K562 (cell line): ENCODE measurements at places on chromosomes 16 and 17. TPM values are rescaled to one million over a fixed set of nuclear protein-coding genes. Genes with fewer than 3 reads are reported as not detected.

- H3K36me3 ChIP-seq = no peaks in the 10 kb centered on the region
- no peaks in the 10 kb centered on the region for H3K4me1 ChIP-seq
- H3K4me3 ChIP-seq = no peak overlapping the region
- H3K27ac ChIP-seq = no peak overlapping the region
- no peaks in the 10 kb centered on the region for H3K27me3 ChIP-seq
Observed at GRCh38 chr16:82801361-82801760, 174.6 kb downstream of the CDH13 start.

DNA sequence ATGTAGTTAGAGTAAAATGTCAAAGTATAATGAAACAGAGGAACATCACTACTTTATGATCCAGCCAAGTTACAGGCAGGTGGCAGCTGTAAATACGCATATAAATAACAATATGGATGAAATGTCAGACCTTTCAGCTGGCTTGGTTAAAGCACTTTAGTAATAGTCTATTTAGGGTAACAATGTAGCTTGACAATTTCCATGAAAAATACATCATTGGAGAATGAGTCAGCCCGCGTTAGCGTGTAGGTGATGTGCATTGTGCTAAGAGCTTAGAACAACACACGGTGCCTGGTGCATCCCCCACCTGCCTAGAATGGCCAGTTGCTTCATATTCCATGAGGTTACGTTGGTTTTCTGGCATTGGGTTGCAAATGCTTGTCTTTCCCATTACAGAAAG, 119.4 kb downstream of the RBFOX1 start:
- H3K27me3 ChIP-seq = peaks cover 6% of the 10 kb centered on the region; the same call in 1 of the 2 replicates
- H3K27ac ChIP-seq = no peak overlapping the region
- H3K36me3 ChIP-seq = no peaks in the 10 kb centered on the region
- DNase-seq = no peak

DNA sequence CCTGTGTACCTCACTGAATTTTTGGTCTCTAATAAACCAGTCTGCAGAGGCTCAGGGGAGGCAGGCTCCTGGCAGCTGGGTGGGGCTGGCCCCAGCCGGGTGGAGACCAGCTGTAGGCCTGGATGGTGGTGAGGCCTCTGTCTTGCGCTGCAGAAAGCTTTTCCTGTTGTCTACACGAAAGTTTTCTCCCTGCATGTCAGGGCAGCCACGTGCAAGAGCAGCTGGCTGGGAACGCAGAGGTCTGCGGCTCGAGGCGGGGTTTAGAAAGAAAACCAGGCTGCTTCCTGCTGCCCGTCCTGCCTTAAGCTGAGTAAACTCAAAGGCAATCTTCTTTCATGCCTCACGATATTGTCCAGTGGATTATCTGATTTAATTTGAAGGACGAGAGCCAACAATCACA, 2.4 kb downstream of the SERPINF1 start:
- H3K36me3 ChIP-seq = 0 out of 3 replicates have a peak, but pooled peaks cover 4% of the 10 kb centered on the region
- no peak overlapping the region for H3K4me3 ChIP-seq
- no peaks in the 10 kb centered on the region for H3K27me3 ChIP-seq
- DNase-seq = no peak
- H3K4me1 ChIP-seq = peaks cover 34% of the 10 kb centered on the region

DNA sequence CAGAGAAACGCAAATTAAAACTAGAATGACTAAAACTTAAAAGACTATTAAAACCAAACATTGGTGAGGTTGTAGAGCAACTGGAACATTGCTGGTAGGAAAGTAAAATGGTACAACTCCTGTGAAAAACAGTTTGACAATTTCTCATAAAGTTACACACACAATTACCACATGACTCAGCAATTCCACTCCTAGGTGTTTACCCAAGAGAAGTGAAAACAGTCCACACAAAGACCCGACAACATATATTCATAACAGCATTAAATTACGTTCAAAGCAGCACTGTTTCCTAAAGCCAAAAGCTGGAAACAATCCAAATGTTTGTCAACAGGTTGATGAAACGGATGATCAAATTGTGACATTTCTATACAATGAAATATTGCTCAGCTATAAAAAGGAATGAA, 26.5 kb upstream of the ALOX12 start:
- H3K4me1 ChIP-seq = peaks cover 5% of the 10 kb centered on the region; the same call in 1 of the 3 replicates
- H3K4me3 ChIP-seq = no peak overlapping the region
- H3K27ac ChIP-seq = peak overlapping the region; percentile 44
- H3K36me3 ChIP-seq = no peaks in the 10 kb centered on the region

DNA sequence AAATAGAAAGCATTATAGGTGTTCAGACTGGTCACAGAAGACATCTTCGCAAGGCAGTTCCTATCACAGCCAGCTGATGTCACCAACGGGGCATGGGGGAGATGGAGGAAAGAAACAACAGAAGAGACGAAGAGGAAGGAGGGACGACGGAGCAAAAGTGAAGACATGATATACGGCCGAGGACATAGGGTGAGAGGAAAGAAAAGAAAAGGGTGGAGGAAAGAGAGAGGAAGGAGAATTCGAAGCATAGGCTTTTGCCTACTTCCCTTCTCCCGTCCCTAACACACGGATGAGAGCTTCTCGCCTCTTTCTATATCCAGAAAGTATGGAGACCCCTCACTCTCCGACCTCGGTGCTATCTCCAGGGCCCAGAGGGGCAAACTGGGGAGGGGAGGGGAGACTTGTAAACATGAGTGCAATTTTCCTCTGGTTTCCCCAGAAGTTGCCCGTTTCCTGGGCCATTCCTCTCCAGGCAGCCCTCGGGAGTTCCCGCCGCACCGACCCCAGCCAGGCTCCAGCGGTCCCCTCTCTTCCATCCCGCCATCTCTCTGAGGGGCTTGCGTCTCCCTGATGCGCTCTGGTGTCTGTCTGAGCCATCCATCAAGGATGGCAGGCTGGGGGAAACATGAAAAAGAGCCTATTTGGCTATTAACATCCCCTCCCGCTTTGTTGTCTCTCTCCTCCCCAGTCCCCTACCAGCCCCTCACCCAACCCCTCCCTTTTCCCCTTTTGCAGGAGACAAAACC, 26.0 kb downstream of the COPZ2 start:
- 0 out of 3 replicates have a peak overlapping the region, but pooled peaks have one; percentile 21 for H3K27ac ChIP-seq
- peak; percentile 81 for DNase-seq
- no peaks in the 10 kb centered on the region for H3K36me3 ChIP-seq
- H3K4me3 ChIP-seq = peak overlapping the region; percentile 12; the same call in 1 of the 2 replicates

Gene PTRH2
- 53.1 and 62.8 TPM in 2 replicates for total RNA-seq

Gene TBC1D3C
- total RNA-seq = not detected in 2 replicates

DNA sequence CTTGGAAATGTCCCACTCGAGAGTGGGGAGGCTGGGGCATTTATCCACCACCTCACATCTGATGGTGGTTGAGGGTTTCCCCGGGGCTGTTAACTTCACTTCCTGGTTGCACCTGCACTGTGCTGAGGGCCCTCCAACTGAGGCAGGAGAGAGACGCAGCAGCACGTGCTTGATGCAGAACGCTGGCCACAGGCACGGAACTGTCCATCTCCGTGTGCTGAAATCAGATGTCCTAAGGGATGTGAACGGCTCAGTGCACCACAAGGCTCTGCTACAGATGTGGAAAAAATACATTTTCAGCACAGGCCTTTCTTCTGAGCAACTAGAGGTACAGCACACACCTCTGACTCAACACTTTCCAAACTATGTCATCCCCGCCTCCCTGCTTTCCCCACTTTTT, 114.8 kb upstream of the C16orf82 start:
- no peaks in the 10 kb centered on the region for H3K27me3 ChIP-seq
- no peaks in the 10 kb centered on the region for H3K36me3 ChIP-seq
- H3K27ac ChIP-seq = no peak overlapping the region
- no peaks in the 10 kb centered on the region for H3K4me1 ChIP-seq
- no peak overlapping the region for H3K4me3 ChIP-seq
- no peak for DNase-seq

Gene RHBDL1
- 3.6 and 4.0 TPM in 2 replicates for total RNA-seq

DNA sequence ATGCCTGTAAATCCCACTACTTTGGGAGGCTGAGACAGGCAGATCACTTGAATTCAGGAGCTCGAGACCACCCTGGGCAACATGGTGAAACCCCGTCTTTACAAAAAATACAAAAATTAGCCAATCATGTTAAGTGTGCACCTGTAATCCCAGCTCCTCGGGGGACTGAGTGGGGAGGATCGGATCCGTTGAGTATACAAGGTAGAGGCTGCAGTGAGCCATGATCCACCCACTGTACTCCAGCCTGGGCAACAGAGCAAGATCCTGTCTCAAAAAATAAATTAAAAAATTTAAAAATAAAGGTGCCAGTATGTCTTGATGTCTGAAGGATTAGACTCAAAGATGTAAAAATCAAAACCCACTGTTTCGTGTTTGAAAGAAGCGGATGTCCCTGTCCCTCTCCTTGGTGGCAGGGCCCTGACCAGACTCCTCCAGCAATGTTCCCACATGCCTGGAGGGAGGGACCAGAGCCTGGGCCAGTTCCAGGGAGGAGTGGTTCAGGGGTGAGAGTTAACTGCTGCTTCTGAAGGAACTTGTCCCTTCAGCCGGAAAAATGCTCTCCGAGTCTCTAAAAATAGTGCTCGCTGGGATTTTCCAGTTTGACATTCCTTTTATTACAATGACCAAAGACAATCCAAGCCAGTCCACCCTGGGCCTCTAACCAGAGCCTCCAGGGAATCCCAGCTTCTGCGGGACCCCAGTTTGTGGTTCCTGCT, 9.4 kb upstream of the CMTM4 start:
- no peaks in the 10 kb centered on the region; the same call in 2 of the 3 replicates for H3K4me1 ChIP-seq
- H3K27me3 ChIP-seq = no peaks in the 10 kb centered on the region
- DNase-seq = no peak
- H3K4me3 ChIP-seq = no peak overlapping the region
- H3K27ac ChIP-seq = no peak overlapping the region
